ENCODE measurements at places on chromosomes 5 and 9.

DNA sequence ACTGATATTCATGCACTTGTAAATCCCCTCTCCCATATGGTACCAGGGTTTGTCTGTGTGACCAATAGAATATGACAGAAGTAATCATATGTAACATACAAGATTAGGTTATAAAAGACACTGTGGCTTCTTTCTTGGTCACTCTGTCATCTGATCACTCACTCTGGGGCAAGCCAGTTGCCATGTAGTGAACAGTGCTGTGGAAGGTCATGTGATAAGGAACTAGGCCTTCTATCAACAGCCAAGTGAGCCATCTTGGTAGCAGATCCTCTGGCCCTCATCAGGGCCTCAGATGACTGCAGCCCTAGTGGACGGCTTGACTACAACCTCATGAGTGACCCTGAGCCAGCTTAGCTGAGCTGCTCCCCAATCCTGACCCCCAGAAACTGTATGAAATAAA is 30.0 kb upstream of the MATR3 start:
- H3K4me3 ChIP-seq, result no peak overlapping the region
- DNase-seq, result no peak
- H3K36me3 ChIP-seq, result no peaks in the 10 kb centered on the region
- peaks cover 3% of the 10 kb centered on the region for H3K27me3 ChIP-seq

DNA sequence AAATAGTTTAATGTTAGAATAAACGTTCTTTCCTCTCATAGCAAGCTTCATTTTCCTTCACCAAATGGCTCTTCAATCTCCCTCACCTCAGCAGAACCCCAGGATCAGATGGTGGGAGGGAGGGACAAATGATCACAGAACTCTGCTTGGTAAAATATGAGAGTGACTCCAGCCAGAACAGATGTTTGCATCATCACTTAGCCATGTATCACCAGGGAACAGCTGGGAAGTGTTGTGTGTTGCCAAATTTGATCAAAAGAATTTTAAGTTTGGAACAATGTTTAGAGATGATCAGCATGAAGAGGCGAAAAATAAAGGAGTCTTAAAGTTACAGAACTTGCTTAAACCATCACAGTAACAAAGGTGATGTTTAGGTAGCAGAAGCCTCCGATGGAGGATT is 115.7 kb downstream of the FRMD3 start:
- no peak for DNase-seq
- H3K36me3 ChIP-seq, result no peaks in the 10 kb centered on the region
- no peaks in the 10 kb centered on the region for H3K4me1 ChIP-seq
- no peak overlapping the region for H3K4me3 ChIP-seq
- H3K27me3 ChIP-seq, result no peaks in the 10 kb centered on the region
- no peak overlapping the region for H3K27ac ChIP-seq

- peaks cover 19% of the 10 kb centered on the region for H3K4me1 ChIP-seq
- peak; percentile 29 for DNase-seq
- H3K4me3 ChIP-seq, result no peak overlapping the region
- no peak overlapping the region for H3K27ac ChIP-seq
Measured at GRCh38 chr9:72592502-72593403, 71.3 kb downstream of the TMC1 start.

DNA sequence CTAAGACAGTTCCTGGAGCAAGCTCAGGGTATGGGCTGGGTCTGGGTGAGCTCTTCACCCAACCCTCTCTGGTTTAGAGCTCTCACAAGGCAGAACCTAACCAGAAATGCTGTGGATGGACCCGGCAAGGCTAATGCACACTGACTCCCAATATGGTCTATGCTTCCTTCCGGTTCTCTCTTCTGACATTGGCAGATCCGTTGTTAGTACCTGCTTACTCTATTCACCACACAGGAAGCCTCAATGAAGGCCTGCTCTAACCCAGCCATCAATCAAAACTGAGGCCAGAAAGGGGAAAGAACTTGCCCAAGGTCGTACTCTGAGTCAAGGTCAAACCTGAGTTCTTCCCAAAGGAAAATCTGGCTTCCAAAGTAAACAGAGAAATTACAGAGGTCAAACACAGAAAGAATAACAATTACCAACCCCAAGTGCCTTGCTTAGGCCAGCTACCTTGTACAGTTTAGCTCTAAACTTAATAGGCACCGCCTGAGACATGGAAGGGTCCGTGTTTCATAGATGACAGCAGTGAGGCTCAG is 46.0 kb upstream of the AKNA start:
- H3K4me1 ChIP-seq, result peaks cover 2% of the 10 kb centered on the region
- no peaks in the 10 kb centered on the region for H3K36me3 ChIP-seq
- DNase-seq, result no peak
- no peak overlapping the region for H3K27ac ChIP-seq
- H3K27me3 ChIP-seq, result no peaks in the 10 kb centered on the region

GRCh38 chr5:123441408-123441807 is 18.2 kb upstream of the CEP120 start:
- H3K4me1 ChIP-seq, result peaks cover 32% of the 10 kb centered on the region
- no peak overlapping the region for H3K4me3 ChIP-seq
- DNase-seq, result peak; percentile 88
- H3K27ac ChIP-seq, result no peak overlapping the region
- peaks cover 12% of the 10 kb centered on the region for H3K27me3 ChIP-seq

- H3K27me3 ChIP-seq, result no peaks in the 10 kb centered on the region
- peak; percentile 42 for DNase-seq
- no peaks in the 10 kb centered on the region for H3K4me1 ChIP-seq
- no peak overlapping the region for H3K4me3 ChIP-seq
Measured at GRCh38 chr5:4191041-4191440, 595.4 kb downstream of the IRX1 start.

DNA sequence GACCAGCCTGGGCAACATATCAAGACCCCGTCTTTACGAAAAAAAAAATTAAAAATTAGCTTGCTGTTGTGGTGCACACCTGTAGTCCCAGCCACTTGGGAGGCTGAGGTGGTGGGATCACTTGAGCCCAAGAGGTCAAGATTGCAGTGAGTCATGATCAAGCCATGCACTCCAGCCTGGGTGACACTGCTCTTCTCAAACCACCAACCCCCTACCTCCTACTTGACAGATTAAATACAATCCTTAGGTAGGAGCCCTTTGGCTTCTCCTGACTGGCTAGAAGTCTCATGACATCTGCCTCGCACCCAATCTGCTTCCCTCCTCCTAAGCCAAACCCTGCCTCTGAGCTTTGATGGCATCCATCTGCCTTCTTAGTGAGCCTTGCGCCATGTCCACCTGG is 11.6 kb upstream of the FBP1 start:
- H3K36me3 ChIP-seq, result no peaks in the 10 kb centered on the region
- no peak for DNase-seq
- H3K27me3 ChIP-seq, result peaks cover 4% of the 10 kb centered on the region
- H3K27ac ChIP-seq, result no peak overlapping the region
- H3K4me1 ChIP-seq, result peaks cover 8% of the 10 kb centered on the region

DNA sequence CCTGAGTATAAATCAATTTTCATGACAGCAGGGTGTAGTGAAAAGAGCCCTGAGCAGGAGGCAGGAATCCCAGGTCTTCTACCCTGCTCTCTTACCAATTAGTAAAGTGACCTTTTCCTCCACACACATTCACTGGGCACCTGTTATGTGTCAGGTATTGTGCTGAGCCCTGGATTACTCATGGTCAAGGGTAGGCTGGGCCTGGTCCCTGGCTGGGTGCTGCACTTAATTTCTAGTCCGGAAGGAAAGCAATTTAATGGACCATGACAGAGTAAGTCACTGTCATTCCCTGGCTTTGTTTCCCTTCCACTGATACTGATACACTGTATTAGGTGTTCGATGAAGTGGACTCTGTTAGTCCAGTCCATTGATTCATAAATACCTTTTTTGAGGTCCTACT is 29.1 kb upstream of the BRINP1 start:
- no peak overlapping the region for H3K27ac ChIP-seq
- H3K4me1 ChIP-seq, result no peaks in the 10 kb centered on the region
- no peaks in the 10 kb centered on the region for H3K36me3 ChIP-seq
- no peaks in the 10 kb centered on the region for H3K27me3 ChIP-seq
- DNase-seq, result no peak

DNA sequence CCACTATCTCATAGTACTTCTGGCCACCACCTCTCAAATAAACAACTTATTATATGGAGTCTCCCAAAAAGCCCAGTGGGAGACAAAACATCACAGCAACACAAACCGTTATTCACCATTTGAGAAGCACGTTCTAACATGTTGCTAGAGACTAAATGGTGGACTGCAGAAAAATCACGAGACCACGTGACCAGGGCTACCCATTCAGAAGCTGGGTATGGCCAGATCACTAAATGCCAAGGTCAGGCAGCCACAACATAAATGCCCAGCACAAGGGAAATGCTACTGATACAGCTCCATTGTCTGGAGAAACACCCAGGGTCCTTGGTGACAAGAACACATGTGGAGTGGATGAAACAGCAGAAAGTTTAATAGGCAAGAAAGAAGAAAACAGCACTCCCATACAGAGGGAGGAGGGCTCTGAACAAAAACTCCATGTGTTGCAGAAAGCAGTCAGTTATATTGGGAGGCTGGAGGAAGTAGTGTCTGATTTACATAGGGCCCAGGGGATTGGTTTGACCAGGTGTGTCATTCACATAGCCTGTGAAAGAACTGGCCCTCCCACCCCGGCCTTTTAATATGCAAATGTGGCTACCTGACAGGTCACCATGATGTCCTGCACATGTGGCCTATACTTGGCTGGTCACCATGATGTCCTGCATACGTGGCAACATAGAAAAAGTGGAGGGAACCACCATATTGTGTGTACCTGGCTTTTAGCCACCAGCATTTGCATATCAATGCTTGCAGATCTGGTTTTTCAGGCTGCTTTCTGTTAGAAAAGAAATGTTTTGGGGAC is 97.2 kb downstream of the TRIM36 start:
- no peak overlapping the region for H3K4me3 ChIP-seq
- H3K27ac ChIP-seq, result no peak overlapping the region
- H3K27me3 ChIP-seq, result peaks cover 31% of the 10 kb centered on the region
- peaks cover 18% of the 10 kb centered on the region for H3K4me1 ChIP-seq

- H3K27ac ChIP-seq, result no peak overlapping the region
- DNase-seq, result no peak
- no peaks in the 10 kb centered on the region for H3K4me1 ChIP-seq
- no peak overlapping the region for H3K4me3 ChIP-seq
Measured at GRCh38 chr9:117002686-117003085, 315.6 kb downstream of the TRIM32 start.

All from activated CD4-positive, alpha-beta T cell treated with anti-CD3 and anti-CD28 coated beads for 36 hours (primary cell).